ENCODE measurements at places on chromosomes 7 and 10.
A peak's percentile ranks its signal among the peaks of the same experiment; 100 is the strongest.

DNA sequence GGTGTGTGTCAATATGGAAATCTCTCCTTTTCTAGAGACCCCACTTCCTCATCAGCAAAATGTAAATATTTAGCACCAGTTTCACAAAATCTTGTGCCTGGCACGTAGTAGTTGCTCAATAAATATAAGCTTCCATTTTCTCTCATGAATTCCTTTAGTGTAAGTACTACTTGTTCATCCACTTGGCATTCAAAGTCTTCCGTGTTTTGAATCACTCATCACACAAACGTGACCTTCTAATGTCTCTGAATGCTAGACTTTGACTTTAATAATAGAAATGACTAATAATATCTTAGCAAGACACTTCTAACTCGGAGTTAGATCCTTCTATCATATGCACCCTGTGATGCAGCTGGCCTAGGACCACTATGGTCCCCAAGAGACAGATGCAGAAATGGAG lies 168.7 kb upstream of the ZNF32 start:
- no peak for DNase-seq

GRCh38 chr10:51935341-51935740 lies 235.9 kb upstream of the CSTF2T start:
- no peak for DNase-seq

DNA sequence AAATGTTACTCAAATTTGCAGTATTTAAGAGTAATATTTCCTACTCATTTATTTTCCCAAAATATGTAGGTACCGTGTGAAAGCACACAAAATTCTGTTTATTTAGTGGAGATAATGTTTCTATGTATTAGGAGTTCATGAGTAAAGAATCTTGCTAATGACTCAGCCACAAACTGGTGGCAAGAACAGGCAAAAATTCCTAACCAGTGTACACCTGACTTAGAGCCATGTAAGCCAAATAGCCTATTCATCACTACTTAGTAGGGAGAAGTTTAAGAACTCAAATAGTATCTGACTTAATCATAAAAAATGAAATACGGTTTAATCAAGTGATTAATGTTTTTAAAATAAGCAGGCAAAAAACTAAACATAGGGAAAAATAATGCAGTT lies 169.0 kb downstream of the SRPK2 start:
- no peak for DNase-seq

- DNase-seq: peak; percentile 80
Measured at GRCh38 chr7:143408686-143409561, at the start of gene EPHA1. EPHA1 (minus strand) TSS chr7:143408856; CDS start chr7:143408805, 51 bp downstream.

- no peak for DNase-seq
Measured at GRCh38 chr10:17675638-17676037, 31.7 kb downstream of the STAM start.

GRCh38 chr7:90715067-90715466 lies 118.9 kb downstream of the CDK14 start:
- no peak for DNase-seq

- DNase-seq: peak; percentile 19
Measured at GRCh38 chr7:24102988-24103387, 181.0 kb upstream of the NPY start.

- DNase-seq: peak; percentile 39
Measured at GRCh38 chr10:131748831-131749766, 151.7 kb upstream of the PPP2R2D start.

DNA sequence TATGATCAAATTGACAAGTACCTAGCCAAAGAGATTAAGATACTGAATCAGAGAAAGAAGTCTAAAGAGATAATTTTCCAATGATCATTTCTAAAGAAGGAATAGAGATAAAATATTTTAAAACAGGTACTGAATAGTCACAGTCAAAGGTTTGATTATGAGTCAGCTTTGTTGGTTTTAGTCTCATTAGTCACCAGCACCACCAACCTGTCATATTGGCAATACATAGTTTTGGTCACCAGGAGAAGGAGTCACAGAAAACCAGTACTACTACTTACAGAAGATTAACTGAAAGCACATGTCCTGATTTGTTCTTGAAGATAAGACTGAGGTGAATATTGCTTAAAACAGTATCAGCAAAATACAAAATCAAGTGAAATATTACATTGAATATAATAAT lies 34.6 kb downstream of the ZEB1 start:
- DNase-seq: no peak

DNA sequence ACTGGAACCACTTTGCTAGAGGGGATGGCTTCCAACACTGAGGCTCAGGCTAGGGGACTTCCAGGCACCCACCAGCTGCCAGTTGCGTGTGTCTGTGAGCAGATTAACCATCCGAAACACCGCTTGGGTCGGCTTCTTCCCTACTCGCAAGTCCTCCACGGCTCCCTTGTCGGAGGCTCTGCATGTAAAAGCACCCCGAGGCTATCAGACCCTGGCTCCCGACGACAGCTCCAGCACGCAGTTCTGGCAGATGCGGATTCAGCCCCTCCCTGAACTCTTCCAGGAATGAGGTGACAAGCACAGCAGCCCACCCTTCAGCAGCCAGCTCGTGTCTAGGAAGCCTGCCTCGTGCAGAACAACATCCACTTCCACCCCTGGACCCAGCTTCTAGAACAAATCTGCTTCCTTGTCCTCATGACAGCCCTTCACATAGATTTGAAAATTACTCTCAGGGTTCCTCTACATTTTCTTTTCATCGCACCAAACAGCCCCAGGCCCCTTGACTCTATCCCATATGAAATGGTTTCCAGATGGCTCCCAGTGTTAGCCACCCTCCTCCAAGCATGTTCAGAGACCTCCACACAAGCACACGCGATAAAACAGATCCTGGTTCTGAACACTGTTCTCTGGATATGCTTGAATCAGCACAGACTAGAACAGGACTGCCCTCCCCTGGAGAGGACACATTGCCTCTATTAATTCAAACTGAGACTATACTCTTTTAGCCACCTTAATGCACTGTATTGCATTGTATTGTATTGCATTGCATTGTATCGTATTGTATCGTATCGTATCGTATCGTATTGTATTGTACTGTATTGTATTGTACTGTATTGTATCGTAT lies 44.6 kb downstream of the SLIT1 start:
- peak; percentile 80 for DNase-seq

- DNase-seq: no peak
Measured at GRCh38 chr10:92999191-92999590, 61.4 kb upstream of the CYP26C1 start.

DNA sequence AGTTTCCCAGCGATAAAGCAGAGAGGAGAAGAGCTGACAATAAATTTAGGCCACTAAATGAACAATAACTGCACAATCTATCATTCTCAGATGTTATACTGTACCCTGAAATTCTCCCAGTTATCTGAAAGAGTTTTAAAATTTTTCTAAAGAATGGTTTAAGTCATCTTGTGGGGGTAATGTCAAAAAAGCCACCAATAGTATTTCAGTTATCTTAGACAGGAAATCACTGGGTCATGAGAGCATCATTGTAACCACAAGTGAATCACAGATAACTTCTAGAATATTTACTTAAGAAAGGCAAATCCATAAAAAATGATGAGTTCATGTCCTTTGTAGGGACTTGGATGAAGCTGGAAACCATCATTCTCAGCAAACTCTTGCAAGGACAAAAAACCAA lies 147.1 kb downstream of the DNAJB9 start:
- no peak for DNase-seq

DNA sequence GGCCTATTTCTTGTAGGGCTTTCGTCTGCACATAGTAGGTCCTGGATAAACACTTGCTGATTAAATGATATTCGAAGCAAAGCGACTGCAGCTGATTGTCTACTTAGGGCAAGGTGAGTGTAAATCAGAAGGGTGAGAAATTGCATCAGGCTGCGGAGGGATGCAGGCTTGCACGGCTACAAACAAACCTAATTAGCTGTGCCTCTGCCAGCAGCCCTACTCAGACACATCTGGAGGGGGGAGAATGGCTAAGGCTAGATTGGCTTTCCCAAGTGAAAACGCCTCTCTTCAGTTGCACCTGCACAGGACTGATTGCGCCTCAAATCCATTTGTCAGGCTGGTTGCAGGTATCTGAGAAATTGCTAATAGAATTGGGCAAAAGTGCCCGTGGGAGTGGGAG lies 247.5 kb downstream of the DPP6 start:
- DNase-seq: no peak

DNA sequence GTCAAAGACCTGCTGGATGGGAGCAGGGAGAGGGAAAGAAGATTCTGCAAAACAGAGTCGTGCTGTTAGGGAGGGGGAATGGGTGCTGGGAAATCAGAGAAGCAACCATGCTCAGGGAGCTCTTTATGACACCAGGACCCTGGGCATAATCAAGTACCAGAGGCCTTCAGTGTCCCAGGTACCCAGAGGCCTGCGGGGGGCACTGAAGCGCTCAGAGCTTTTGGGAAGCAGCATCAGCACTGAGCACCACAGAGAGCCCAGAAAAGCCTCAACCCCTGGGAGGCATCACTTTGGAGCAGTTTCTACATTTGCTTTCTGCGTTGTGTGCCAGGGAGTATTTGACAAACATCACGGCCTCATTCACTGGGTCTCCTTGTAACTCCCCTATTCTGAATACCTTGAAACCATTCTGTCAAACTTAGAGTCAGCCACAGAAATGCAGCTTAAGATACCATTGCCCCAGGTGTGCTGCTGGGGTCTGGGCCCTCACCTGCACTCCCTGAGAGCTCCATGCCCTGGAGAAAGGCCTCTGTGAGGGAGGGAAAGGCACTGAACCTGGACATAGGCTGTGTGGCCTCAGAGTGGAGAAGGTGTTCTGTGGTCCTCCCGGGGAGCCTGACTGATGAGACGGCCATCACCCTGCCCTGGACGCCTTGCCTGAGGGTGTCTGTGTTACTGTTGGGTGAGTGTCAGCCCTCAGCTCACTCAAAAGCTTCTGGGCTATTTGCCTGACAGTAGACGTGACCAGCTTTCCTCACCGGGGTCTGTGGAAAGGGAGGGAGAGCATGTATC lies 37.1 kb downstream of the CXCL12 start:
- DNase-seq: no peak

DNA sequence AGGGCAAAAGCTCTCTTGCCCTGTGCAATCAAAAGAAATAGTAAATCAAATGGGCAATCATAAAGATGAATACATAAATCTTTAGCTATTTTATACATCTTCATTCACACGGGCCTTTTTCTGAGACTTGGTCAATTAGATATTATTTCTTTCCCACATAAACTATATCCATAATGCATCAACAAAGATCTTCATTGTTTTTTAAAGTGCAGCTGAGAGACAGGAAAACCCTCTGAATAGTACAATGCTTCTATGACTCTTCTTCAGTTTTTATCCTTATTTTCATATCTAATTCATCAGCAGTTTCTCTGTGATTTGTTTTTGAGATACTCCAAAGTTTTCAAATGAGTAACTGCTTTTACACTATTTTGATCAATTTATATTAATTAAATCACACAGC lies 25.5 kb downstream of the LARP4B start:
- DNase-seq: no peak

- DNase-seq: no peak
Measured at GRCh38 chr10:55220975-55221374, 419.9 kb upstream of the PCDH15 start.

- DNase-seq: no peak
Measured at GRCh38 chr10:124904796-124905195, 37.1 kb upstream of the ZRANB1 start.

DNA sequence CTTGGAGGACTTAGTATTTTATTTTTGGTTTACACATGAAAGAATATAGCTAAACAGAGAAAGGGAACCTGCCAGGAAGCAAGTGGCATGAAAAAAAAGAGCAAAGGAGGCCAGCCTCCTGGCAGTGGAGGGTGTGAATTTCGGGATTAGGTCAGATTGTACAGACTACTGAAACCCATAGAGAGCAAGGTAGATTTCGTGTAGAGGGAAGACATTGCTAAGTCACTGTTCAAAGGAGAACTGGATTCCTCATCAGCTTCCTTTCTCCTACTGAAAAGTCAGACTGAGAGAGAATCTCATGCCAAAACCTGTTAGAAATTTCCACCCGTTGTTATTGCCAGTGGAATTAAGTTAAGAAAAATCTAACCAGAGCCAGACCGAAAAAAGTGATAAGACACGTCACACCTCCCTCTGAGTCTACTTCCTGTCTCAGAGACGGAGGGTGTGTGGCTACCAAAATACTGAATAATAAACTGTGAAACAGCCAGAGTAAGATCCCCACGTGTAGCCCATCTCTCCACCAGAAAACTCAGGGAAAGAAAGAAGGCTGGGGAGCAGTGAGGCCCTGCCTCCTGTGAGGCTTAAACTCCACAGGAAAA lies 118.8 kb downstream of the SKIDA1 start:
- no peak for DNase-seq

DNA sequence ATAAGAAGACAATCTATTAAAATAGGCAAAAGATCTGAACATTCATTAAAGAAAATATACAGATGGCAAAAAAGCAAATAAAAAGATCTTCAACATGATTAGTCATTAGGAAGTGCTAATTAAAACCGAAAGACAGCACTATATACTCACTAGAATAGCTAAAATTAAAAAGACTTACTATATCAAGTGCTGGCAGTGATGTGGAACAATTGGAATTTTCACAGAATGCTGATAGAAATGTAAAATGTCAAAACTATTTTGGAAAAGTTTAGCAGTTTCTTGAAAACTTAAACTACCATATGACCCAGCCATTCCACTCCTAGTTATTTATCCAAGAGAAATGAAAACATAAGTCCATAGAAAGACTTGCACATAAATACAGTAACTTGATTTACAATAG lies 25.0 kb upstream of the TLL2 start:
- DNase-seq: no peak

DNA sequence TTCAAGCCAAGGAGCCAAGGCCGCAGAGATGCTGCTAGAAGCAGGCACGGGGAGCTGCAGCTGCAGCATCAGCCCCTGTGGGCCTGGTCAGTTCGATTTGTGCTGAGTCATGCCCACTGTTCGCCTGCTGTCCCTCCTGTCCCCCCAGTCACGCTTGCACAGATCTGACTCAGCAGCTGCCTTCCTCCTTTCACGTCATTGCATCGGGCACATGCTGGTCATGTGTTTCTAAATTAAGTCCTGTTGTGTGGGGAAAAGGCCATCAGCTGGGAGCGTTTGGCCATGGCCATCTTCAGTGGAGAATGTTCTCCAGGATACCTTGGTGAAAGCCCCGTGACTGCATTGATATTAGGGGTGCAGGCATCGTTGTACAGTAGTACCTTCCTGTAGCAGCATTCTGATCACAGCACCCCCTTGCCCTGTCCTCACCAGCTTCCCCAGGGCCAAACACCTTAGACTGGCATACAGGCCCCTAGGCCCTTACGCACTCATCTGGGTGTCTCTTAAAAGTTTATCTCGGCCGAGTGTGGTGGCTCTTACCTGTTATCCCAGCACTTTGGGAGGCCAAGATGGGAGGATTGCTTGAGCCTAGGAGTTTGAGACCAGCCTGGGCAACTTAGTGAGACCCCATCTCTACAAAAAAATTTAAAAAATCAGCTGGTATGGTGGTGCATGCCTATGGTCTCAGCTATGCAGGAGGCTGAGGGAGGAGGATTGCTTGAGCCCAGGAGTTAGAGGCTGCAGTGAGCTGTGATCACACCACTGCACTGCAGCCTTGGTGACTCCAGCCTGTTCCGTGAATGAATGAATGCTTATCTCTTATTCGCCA lies 23.2 kb downstream of the POR start:
- DNase-seq: peak; percentile 52

GRCh38 chr7:44060948-44061644 lies 4.3 kb downstream of the PGAM2 start:
- no peak for DNase-seq

- DNase-seq: no peak
Measured at GRCh38 chr7:146433501-146433900, 316.9 kb downstream of the CNTNAP2 start.
